Osteoblast (primary cell): ENCODE measurements at places on chromosomes 2 and 18. TPM values are rescaled to one million over a fixed set of nuclear protein-coding genes. Genes with fewer than 3 reads are reported as not detected.
A peak's percentile ranks its signal among the peaks of the same experiment; 100 is the strongest.

DNA sequence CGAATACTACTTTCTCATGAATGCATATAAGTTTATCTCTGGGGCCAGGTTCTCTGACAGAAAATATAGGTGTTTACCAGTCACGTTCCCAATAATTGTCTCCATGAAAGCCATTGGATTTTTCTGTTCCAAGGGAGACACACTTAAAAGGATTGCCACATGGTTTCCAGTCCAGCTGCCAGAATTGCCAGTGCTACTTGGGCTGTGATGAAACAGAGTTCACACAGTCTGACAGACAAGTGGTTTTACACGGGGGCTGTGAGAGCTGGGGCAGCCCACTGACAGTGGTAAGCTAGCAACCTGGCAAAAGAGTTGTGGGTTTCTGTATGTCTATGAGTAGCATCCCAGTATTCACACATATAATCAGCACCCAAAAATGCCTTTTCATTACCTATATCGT lies 27.7 kb upstream of the ATRAID start:
- no peak for DNase-seq

DNA sequence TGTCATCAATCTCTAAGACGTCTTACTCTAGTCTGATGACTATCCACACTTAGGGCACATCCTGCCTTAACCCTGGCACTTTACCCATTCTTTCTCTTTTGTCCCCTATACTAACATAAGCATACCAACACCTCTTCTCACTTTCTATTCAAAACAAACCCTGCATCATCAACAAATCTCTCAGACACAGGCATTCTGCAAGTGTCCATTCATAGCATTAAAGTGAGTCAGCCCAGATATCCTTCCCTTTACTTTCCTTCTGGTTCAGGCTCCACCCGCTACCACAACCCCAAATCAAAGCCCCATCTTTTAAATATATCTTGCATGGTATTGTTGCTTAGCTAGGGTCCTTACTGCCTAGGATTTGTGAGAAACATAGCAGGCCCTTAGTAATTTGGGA lies 3.8 kb downstream of the GRB14 start:
- DNase-seq, result peak; percentile 95

GRCh38 chr2:40028792-40029488 lies 249.9 kb upstream of the THUMPD2 start:
- no peak for DNase-seq

DNA sequence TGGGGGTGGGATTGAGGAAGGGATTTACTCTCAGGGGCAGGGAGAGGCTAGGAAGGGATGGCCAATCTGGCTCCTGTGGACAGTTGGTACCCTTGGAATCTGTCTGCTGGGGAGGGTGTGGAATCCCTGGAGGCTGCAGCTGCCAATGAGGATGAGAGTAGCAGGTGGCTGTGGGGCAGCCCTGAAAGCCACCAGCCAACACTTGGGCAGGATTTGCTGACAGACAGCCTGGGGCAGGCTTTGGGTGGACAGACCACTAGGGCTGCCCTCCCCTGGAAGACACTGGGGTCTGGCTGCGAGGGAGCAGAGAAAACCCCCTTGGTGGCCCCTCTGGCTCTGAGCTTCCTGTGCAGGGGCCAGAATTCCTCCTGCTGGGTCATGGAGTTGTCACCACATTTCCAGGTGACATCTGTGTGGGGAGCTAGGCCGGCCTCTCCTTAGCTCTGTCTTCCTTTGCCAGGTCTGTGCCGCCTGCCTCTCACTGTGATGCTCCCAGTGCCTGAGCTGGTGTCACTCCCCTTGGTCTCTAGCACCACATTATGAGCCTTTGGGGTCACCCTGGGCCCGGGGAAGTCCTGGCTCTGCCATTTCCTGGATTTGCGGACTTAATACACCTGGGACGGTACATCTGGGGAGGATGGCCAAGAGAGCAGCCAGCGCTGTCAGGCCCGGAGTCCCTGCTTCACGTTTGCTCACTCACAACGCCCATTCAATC lies 13.4 kb upstream of the ARHGEF4 start:
- DNase-seq, result no peak

NDUFS1 gene
- 86.6 and 98.4 TPM in 2 replicates for total RNA-seq

DNA sequence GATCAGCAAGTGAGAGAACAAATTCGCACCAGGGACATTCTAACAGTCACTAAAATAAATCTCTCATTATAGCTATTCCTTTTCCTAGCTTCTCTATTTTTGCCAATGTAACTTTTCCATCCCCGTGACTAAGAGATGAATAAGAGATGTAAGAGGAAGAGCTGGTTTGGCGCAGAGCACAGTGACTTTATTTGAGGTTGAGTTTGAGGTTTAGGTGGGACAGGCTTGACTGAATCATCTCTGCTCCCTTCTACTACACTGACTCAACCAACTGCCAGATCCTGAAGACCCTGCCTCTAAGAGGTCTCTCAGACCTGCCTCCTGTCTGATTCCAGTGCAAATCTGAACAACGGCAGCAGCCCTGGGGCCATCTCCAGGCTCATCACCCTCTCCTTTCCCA lies 28.0 kb downstream of the RFX8 start:
- DNase-seq, result peak; percentile 89

- peak; percentile 78 for DNase-seq
Measured at GRCh38 chr2:68253219-68254068, 1.1 kb upstream of the PPP3R1 start.

- no peak for DNase-seq
Measured at GRCh38 chr18:70195852-70196434, 9.5 kb downstream of the RTTN start.

- DNase-seq, result no peak
Measured at GRCh38 chr2:157848213-157848612, 27.9 kb downstream of the ACVR1 start.

SLC19A3 gene
- total RNA-seq, result 0.29 and 0.36 TPM in 2 replicates

DNA sequence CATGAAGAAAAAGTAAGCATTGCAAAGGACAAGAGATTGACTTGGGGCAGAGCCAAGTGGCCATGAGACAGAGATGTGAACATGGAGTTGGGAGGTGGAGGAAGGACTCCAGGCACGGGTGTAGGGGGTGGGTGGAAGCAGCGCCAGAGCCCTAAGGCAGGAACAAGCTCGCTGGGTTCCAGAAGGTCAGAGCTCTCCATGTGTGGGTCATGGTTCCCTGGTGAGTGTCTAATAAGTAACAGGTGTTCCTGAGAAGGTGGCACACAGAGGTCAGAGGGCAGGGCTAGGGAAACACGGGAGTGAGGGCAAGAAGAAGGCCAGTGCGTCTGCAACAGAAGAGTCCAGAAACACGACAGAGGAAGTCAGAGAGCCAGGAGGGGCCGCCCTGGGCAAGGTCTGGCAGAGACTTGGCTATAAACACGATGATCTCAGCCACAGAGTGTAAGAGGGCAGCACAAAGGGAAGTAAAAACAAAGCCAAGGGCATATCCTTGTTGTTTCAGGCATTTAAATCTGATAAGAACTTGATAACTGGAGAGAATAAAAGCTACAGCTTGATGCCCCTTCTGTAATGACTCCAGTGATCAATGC lies 260.8 kb downstream of the TGIF1 start:
- peak; percentile 45 for DNase-seq

RSAD2 gene
- total RNA-seq, result 0.29 and 0.72 TPM in 2 replicates

SKOR2 gene
- total RNA-seq, result not detected in 2 replicates

DCDC2C gene
- total RNA-seq, result not detected in 2 replicates

GRCh38 chr2:130766711-130767407 lies 11.5 kb downstream of the AMER3 start:
- DNase-seq, result no peak

DNA sequence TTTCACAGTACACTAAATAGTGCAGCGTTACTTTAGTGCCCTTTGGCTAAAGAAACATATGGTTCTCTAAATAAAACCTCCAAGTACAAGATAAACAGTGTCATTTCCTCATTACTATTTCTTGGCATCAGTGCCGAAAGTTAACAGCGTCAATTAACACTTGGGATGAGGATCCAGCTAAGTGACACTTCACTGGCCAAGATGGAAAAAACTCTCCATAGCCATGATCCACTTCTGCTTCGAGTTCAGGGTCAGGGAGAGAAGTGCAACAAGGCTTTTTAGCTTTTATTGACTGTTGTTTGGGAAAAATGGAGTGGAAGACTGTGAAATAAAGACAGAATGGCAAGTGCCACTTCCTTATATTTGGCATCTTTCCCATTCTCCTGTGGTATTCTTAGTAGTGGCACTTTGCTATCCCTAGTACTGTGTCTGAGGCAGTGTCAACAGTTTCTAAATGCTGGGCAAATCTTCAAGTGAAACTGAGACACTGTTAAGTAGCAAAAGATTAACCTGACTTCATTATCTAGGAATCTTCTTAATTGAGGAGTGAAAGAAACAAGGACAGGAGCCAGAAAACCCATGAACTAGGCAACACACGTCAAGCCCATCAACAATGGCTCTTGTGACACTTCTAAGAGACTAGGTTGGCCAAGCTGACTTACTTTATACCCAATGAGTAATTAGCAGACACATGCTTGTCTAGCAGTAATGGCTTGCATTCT lies 222.5 kb upstream of the SESTD1 start:
- no peak for DNase-seq

- DNase-seq, result no peak
Measured at GRCh38 chr2:135074216-135074615, 22.1 kb downstream of the RAB3GAP1 start.

SULT1C3 gene
- total RNA-seq, result not detected in 2 replicates

DNA sequence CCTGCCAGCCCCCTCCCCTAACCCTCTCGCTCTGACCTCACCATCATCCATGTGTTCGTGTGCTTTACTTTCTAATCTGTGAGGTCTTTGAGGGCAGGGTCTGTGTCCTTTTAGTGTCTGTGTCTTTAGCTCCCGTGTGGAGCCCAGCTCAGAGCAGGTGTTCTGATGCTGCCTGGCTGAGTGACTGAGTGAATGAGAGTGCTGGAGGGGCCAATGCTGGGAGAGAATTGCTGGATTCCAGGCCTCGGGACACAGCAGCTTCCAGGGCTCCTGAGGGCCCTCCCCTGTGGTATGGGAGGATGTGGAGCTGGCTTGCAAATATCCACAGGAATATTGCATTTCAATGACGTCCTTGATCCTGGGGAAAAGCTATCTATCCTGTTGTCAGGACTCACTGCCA lies 160.6 kb downstream of the ANKRD30B start:
- DNase-seq, result no peak

DNA sequence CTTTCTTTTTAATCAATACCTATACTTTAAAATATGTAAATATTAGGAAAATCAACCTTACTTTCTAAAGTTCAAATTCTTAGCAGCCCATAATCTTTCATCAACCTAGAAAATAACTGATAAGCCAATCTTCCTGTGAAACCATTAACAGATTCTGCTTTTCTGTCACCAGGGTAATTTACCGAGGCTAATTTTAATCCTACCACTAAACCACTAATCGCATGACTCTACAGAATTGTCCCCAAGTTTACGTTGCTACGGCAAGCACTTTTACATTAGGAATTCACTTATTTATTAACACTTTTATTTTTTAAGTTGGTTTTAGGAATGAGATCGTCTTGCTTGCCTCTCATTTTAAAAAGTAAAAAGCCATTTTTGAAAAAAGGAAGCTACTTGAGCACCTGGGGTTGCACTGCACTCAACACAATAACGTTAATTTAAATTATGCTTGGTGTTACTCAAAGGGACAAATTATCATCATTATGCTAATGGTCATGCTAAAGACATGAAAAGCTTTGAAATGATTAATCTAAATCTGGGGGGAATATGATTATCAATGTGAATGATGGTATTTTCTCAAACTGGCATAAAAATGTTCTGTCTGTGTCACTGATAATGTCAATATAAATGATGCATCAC lies 10.2 kb downstream of the ZNF516 start:
- DNase-seq, result no peak

MLPH gene
- total RNA-seq, result 25.7 and 32.1 TPM in 2 replicates

- DNase-seq, result no peak
Measured at GRCh38 chr2:24228470-24228869, 53.6 kb downstream of the FAM228A start.

DNA sequence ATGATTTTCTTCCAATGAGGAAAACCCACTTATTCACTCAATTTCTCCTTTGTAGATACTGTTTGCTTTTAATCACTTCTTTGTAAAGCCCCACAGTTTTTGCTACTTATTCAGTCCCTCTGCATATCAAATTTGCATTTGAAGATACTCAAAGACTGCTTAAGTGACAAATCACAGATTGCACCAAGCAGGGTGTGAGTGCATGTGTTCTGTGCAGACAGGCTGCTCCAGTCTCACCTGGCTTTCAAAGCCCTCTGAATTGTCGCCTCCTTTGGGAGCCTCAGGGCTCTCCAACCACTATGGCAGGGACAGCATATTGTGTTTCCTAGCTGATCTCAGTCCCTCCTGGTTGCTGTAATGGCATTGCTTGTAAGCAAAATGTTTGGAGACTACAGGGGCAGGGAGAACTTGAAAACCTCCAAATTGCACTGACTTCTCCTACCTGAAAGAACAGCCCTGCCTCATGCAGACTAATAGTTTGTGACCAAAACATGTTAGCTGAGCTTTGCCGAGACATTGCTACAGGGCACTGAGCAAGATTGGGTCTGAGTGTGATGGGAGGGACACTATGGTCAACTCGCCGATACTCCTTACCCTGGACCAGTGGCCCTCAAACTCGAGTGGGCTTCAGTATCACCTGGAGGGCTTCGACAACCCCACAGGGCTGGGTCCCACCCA lies 96.8 kb downstream of the POLE4 start:
- no peak for DNase-seq

- DNase-seq, result no peak
Measured at GRCh38 chr18:65523461-65523860, 227.4 kb upstream of the CDH7 start.

DNA sequence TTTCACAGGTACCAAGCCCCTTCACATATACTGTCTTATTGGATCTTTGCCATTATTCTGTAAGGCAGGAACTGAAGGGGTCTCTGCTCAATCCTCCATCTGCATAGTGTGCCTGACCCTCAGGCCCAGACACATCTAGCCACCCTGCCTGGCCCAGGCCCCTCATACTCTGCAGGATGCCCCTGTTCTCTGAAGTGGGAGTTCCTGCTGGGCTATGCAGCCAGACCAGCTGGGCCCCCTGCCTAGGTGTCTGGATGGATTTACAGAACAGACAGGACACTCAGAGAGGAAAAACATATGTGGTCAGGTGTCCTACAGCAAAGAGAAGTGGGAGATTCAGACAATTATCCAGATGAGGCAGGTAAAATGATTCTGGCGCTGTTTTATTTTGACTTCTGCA lies 42.0 kb downstream of the SLC4A5 start:
- no peak for DNase-seq

DNA sequence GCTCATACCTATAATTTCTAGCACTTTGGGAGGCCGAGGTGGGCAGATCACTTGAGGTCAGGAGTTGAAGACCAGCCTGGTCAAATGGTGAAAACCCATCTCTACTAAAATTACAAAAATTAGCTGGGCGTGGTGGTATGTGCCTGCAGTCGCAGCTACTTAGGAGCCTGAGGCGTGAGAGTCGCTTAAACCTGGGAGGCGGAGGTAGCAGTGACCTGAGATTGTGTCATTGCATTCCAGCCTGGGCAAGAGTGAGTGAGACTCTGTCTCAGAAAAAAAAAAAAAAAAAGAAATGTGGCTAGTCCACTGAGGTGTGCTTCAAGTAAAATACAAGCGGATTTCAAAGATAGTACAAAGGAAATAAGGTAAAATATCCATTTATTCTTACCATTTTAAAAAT lies 46.2 kb downstream of the RBKS start:
- DNase-seq, result no peak
